ENCODE measurements at places on chromosomes 13 and 19.

GRCh38 chr19:33697766-33698165, 76.0 kb downstream of the CHST8 start:
- no peak for DNase-seq

DNA sequence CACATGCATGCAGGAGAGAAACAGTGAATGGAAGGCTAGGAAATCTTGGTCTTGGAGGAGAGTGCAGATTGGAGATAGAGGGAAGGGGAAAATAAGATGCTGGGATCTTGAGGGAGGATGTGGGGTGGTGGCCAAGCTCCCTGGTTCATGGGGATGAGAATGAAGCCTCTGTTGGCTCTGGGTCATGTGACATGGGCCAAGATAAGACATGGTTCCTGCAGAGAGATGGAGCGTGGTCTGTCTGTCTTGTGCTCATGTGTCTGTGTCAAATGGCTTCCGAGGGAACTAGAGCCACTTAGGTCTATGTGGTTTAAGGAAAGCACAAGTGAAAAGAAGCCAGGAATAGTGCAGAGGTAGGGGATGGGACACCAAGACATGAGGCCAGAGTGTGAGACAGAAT, 30.8 kb upstream of the FFAR2 start:
- DNase-seq: no peak

DNA sequence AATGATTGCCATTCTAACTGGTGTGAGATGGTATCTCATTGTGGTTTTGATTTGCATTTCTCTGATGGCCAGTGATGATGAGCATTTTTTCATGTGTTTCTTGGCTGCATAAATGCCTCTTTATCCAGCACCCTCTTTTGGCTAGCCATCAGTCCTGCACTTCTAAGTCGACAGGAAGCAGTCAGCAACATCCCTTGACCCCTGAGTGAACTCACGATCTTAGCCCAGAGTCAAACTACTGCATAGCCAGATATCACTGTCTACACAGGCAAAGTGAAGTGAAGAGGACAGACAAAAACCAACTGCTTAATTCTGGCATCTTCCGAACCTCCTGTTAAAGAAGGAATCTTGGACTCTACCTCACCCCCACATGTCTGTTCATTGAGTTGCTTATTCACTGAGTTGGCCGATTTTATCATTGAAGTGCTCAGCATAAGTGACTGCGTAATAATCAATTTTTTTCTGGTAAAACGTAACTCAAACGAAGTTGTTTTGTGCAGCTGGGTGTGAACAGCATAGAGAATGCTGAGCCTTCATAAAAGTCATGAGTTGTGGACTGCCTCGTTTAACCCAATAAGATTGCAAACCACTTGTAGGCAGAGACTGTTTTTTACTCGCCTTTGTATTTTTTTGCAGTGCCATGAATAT, 304.2 kb downstream of the COG6 start:
- DNase-seq: no peak

DNA sequence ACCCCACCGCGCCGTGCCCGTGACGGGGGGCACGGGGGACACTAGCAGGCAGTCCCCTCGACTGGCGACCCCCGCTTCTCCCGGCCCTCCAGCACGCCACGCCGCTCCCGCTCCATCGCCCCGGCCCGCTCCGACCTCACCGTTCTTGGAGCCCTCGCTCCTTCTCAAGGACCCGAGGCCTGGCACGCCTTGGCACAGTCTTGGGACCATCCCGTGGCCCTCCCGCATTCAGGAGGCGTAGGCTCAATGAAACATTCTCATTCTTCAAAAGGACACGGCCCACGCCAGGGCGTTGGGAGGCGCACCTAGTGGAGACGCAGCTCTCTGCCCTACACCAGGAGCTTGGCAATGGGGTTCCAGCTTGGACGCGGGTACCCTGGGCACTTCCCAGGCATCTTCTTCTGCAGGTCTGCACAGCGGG, 473 bp upstream of the CERS1 start:
- DNase-seq: no peak

Measured in GF-D8 (cell line).